ENCODE measurements at places on chromosomes 5 and 9.

DNA sequence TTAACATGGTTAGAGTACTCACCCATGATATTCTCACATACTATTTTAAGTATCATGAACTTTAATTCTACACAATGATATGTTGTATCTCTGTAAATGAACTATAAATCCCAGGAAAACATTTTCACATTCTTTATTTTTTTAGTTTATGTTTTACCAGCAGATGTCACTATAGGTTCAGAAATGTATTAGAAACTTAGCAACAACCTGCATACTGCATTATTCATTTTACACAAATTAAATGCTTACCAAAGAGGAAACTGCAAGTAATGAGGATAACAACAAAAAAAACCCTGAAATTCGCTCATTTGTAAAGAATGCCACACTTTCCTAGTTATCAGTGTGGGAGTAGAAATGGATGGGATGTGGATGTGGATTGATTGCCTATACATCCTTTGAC lies 217.5 kb upstream of the OTULINL start:
- DNase-seq: no peak

DNA sequence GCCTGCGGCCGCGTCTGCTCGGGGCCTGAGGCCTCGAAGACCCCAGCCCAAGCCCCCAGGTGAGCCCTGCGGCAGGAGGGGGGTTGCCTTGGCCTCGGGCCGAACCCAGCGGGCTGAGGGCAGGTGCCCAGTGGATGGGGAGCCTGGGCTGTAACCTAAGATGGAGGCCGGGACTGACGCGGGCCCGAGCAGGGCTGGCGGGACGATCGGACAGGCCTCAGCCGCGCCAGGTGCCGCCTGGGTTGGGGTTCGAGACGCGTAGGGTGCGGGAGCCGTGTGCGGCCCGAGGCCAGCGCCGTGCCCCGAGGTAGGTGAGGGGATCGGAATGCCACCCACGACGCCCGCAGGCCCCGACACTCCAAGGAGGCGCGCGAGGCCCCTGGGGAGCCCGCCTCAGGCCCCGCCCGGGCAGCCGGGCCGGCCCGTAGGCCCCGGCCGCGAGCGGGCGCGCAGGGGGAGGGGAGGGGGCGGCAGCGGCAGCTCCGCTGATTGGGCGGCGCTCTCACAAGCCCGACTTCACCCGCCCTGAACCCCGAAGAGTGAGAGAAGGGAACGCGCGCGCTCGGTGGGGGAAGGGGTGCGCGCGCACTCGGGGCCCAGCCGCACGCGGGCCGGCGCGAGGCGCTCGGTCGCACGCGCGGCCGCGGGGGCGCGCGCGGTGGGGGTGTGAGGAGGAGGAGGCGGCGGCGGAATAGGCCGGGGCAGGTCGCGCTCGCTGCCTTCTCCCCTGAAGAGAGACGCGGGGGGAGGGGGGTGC lies at the start of gene NSD1:
Gene NSD1, plus strand, starts transcription at position 678 of the 757 bp plus-strand sequence. CDS start 1,331 bp downstream, outside the sequence.
- peak; percentile 89 for DNase-seq

- DNase-seq: no peak
Measured at GRCh38 chr9:86983620-86984259, 36.4 kb upstream of the GAS1 start.

- no peak for DNase-seq
Measured at GRCh38 chr5:40481241-40481640, 198.5 kb upstream of the PTGER4 start.

DNA sequence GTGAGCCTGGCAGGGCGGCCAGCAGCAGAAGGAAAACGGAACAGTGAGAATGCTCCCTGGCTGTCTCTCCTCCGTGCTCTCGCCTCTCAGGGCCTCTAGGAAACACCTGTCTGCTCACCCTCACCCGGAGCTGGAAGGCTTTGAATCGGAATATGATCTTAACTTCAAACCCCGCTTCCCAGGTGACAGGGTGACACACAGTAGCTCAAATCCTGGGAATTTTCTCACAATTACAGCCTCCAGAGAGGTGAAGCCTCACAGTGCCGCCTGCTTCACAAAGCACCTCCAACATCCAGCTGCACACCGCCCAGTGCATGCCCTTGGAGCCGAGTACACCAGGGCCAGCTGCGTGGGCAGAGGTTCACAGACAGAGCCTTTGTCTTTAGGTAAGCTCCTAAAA lies 12.5 kb downstream of the SEC16A start:
- no peak for DNase-seq

DNA sequence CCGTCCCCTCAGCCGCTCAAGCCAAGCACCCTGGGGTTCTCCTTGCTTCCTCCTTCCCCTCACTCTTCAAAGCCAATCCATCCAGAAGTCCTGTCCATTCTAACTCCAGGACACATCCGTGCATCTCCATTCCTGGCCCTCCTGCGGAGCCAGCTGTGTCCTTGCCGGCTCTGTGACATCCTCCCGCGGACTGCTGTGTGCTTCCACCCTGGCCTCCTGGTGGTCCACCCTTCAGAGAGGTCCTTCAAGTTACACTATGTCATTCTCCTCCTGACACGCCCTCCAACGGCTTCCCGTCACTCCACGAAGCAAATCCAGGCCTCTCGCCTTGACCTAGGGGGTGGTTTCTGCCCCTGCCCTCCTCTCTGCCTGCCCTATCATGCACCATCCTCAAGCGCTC lies 13.0 kb upstream of the SCGB3A1 start:
- DNase-seq: no peak

GRCh38 chr9:86713970-86714369 lies 233.3 kb downstream of the GAS1 start:
- no peak for DNase-seq

DNA sequence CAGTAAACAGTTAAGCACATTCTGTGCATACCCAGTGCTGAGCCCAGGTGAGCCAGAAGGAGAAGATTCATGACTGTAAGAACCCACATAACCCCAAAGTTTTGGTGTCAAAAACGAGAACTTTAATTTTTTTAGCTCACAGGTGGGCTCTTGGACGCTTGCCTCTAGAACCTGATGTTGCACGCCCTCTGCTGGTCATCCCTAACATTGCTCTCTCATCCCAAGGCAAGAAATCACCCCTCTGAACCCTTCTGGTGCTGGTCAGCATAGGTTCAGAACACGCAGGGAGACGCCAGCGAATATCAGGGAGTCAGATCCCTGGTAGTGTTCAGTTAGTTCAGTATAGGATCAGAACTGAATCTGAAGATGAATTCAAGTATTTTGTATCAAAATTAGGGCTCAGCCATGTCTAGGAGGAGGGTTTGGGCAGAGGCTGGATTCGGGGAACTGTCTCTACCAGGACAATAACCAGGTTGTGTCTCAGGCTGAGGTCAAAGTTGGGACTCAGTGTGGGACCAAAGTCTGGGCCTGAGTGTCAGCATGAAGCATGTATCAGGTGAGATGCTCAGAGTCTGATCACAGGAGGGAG lies 4.1 kb upstream of the DNAJB5 start:
- peak; percentile 63 for DNase-seq

GRCh38 chr9:6757456-6758247 lies at the start of gene KDM4C:
Gene KDM4C (plus strand): TSS chr9:6757973. CDS start chr9:6792989, 35,016 bp downstream.
- DNase-seq: peak; percentile 86

DNA sequence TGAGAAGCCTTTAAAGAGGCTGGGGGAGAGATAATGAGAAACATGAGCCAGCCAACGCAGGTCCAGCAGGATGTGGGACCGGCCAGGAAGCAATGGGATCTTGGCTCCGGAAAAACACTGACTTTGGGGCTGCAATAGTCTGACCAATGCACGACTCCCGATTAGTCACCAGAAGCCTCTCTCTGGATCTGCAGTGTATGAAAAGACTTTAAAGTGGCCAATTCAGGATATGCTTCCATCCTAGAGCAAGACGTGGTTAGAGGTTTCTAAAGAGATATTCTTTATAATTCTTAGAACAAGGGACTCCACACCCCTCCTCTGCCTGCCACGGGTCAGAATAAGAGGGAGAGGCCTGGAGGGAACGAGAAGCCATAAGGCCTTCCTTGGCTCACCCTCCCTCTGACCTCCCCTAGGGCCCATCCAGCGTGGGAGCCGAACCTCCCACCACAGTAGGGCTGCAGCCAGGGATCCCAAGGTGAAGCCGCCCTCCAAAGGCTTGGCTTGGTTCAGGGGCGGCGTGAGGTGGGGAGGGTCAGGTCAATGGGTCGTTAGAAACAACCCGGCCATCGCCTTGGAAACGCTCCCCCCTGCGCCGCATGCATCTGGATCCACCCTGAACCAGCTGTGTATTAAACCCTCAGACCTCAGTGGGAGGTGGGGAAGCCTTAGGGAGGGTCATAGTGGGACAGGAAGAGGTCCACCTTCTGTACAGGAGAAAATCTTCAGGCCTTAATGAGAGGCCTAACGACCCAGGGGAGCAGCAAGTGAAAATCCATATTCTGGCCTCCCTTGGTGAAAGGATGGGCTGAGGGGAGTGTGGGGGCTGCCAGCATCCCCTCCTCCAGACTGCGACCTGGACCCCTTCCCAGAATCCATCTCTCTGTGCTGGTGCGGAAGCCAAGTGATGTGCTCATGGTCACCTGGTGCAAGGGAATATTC lies 11.1 kb downstream of the FGF1 start:
- no peak for DNase-seq

DNA sequence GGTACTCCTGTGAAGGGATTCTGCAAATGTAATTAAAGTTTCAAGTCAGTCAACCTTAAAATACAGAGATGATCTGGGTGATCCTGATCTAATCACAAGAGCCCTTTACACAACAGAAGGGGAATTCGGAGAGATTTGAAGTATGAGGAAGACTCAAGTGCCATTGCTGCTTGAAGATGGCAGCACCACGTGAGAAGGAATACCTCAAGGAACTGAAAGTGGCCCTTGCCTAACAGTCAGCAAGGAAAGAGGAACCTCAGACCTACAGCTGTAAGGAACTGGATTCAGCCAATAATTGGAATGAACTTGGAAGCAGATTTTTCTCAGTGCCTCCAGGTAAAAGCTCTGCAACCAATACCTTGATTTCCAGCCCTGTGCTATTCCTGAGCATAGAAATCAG lies 87.4 kb downstream of the THBS4 start:
- no peak for DNase-seq

- no peak for DNase-seq
Measured at GRCh38 chr5:142613271-142613671, 72.6 kb downstream of the FGF1 start.

GRCh38 chr9:2767800-2768677 lies 50.7 kb downstream of the KCNV2 start:
- DNase-seq: no peak

DNA sequence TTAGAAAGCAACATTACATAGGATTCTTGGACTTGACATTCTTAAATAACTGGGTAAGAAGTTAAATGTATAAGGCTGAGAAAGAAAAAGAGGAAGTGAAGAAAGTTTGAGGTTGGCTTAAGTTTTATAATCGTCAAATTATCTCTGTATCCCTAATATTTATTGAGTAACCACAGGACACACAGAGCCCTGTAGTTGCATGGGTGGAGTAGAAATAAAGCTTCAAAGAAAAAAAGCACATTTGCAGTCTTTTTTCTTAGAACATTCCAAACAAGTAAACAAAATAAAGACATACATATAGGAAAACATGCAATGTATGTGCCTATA lies 137.0 kb downstream of the CCDC192 start:
- DNase-seq: no peak

- DNase-seq: no peak
Measured at GRCh38 chr5:16544607-16545374, 72.0 kb downstream of the RETREG1 start.

- DNase-seq: no peak
Measured at GRCh38 chr5:148209151-148209770, 6.4 kb downstream of the SPINK6 start.

GRCh38 chr9:94772639-94773303 lies 46.3 kb downstream of the AOPEP start:
- DNase-seq: no peak

GRCh38 chr9:18106006-18106560 lies 367.9 kb upstream of the ADAMTSL1 start:
- no peak for DNase-seq

DNA sequence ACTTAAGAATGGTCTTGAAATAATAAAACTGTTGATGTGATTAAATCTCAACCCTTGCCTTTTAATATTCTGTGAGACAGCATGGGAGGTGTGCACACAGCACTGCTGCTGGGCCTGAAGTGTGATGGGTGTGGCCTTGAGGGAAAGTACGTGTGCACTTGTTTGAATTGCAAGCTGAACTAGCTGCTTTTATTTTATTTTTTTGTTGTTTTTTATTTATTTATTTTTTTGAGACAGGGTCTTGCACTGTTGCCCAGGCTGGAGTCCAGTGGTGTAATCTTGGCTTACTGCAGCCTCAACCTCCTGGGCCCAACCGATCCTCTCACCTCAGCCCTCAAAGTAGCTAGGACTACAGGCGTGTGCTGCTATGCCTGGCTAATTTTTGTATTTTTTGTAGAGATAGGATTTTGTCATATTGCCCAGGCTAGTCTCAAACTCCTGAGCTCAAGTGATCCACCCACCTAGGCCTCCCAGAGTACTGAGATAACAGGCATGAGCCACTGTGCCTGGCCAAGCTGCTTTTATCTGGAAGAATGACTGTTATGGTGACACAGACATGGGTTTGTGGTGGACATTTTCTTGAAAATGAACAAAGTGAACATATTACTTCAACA lies 58.9 kb downstream of the GPR107 start:
- no peak for DNase-seq

GRCh38 chr9:137771580-137771979 lies 106.0 kb upstream of the CACNA1B start:
- DNase-seq: no peak

All from stimulated activated CD4-positive, alpha-beta T cell treated with anti-CD3 and anti-CD28 coated beads, Interleukin-2, amount 100 ng/mL, for 48 hours (primary cell).